Mammary epithelial cell (primary cell): ENCODE measurements at places on chromosomes 6 and 20.

DNA sequence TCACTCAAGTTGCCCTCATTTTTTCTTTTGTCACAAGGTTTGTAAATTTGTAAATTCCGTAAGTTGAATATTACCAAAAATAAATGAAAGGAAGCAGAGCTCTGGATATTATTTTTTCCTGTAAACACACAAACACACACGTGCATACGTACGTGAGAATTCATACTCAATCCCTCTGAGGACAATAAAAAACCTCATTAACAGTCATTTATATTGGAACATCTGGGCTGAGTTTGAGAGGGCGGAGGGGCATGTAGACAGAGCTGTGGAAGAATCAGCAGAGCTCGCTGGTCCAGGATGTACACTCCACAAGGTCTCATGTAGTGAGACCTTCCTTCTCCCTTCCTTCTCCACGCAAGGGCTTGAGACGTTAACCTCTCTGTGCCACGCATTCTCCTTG is 24.2 kb upstream of the DOK5 start:
- DNase-seq = no peak

- no peak for DNase-seq
Measured at GRCh38 chr20:14521016-14521415, 183.6 kb upstream of the FLRT3 start.

GRCh38 chr6:28218312-28219248 is 6.5 kb upstream of the ZSCAN9 start:
- DNase-seq = peak; percentile 20

DNA sequence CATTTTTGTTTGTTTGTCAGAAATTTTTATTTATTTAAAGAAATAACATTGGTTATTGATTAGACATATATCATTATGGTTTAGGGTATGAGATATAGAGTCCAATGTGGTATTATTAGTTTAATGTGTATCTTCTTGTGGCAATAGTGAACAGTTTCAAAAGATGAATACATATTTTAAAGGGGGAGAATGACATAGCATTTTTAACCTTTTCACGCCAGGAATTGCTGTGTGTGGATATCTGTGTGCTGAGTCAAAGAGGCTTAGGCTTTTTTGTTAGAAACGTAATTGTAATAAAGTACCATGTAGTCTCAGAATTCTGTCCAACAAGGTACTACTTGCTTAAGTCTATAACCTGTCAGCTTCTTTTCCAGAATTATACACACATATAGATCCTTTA is 451.6 kb downstream of the ADGRB3 start:
- DNase-seq = no peak

DNA sequence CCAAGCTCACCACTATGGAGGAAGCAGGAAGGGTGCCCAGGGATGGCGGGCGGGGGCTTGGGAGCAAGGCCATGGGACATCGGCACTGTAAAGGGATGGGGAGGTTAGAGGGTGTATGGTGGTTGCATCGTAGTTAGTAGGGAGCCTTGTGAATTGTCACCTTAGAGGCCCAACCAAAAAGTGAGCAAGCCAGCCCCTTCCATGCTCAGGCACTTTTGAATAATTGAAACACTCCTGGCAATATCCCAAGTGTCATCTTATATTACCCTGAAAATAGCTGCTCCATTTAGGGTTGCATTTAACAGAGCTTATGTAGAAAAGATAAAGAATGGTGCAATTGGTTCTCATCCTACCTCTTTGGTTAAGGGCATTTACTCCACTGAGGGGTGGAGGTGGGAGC is 169.2 kb downstream of the SAMD5 start:
- no peak for DNase-seq

- DNase-seq = no peak
Measured at GRCh38 chr6:41222045-41222444, 6.1 kb upstream of the TREML4 start.

GRCh38 chr20:62891111-62891510 is 29.5 kb upstream of the TCFL5 start:
- no peak for DNase-seq

GRCh38 chr6:161815965-161816364 is 542.1 kb upstream of the AGPAT4 start:
- DNase-seq = no peak

DNA sequence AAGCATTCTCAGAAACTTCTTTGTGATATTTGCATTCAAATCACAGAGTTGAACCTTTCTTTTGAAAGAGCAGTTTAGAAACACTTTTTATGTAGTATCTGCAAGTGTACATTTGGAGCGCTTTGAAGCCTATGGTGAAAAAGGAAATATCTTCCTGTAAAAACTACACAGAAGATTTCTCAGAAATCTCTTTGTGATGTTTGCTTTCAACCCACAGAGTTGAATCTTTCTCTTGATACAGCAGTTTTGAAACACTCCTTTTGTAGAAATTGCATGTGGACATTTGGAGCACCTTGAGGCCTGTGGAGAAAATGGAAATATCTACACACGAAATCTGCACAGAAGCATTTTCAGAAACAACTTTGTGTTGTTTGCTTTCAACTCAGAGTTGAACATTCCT is 612.3 kb upstream of the ZNF337 start:
- DNase-seq = no peak

DNA sequence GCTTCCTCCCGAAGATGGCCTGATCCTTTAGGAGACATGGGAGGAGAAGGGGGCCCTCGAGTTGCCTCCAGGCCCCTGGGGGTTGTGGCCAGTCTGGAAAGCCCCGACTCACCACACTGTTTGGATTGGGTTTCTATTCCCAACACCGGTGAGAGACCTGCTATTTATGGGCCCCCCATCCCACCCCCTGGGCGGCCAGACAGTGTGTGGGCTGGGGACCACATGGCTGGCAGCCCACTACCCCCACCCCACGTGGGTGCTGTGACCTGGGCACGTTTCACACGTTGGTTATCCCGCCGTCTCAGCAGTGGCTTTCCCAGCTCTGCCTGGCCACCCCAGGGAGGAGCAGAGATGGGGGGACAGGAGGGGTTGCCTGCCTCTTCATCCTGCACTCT is 116.1 kb downstream of the VEGFA start:
- DNase-seq = no peak

- DNase-seq = no peak
Measured at GRCh38 chr20:52060794-52061714, 130.5 kb downstream of the ZFP64 start.

GRCh38 chr20:64188682-64189529 is 24.7 kb downstream of the MYT1 start:
- peak; percentile 92 for DNase-seq

DNA sequence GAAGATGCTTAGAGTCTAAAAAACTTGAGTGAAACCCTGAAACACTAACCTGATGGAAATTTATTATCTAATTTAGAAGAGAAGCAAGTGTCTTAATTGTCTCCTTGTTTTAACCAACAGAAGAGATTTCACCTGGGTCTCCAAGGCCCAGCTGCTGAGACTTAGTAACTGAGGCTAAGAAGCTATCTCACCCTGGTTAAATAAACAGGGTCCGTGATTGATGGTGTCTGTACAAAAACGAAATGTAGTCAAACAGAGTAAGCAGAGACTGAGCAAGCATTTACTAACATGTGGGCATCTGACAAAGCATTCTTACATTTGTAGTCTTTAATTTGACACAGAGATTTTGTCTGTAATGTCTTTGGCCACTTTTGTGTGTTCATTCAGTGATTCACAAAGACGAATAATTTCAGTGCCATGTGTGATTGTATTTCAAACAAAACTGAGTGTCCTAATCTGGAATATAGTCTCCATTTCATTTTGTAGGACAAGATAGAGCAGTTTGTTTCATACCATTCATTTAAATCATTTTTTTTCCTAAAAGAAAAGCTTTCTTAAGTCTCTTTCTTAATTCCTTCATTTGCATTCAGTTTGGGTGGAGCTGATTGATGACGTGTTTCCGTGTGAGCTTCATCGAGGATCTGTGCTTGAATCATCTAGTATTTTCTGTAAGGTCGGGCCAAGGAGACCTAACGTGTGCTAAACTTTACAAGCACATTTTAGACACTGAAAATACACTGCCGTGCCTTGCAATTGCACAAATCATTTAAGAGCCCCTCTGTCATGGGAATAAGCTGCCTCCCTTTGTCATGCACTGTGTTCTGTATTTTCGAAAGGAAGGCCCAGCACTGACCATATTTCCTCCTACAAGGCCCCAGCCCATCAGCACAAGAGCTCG is 170.6 kb upstream of the QKI start:
- DNase-seq = no peak

- no peak for DNase-seq
Measured at GRCh38 chr20:45948261-45948733, 13.8 kb downstream of the PCIF1 start.

DNA sequence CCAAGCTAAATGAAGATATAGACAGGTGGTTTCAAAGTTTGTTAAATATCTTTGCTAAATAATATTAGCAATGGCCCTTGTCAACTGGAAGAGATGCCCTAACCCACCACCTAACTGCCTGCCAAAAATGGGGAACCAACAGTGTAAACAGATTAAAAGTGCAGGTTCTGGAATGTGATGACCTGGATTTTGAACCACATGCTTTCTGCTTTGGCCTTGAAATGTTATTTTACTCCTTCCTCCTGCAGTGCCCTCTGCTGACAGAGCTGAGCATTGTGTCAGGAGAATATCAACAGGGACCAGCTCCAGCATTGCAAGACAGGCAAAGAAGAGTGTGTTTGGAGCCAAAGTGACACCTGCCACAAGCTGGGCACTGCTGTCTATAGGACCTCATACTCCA is 226.6 kb downstream of the MYLK4 start:
- DNase-seq = no peak

GRCh38 chr20:14915356-14915755 is 577.9 kb upstream of the FLRT3 start:
- no peak for DNase-seq

DNA sequence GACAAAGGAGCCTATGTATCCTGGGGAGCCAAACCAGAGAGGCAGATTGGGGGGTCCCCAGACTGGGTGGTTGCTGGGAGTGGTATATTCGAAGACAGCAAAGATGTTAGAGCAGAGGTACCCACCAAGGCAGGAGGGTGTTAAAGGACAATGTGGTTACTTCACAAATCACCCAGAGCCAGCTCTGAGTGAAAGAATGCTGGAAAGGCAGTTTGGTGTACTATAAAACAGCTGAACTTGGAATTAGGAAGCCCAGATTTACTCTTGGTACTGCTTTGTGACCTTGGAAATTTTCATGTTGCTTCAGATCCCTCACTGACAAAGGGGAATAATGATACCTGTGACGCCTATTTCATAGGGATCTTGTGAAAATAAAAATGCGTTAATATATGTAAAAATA is 121.6 kb downstream of the CD164 start:
- DNase-seq = no peak

GRCh38 chr20:57392512-57393271 is 1.5 kb downstream of the RBM38 start:
- DNase-seq = no peak

- DNase-seq = no peak
Measured at GRCh38 chr6:34553750-34554149, 2.4 kb downstream of the SPDEF start.

GRCh38 chr6:42782689-42783176 is 881 bp downstream of the BICRAL start:
- DNase-seq = peak; percentile 78

GRCh38 chr6:90233994-90234393 is 62.6 kb downstream of the BACH2 start:
- no peak for DNase-seq

GRCh38 chr6:34200340-34200971 is 36.2 kb upstream of the HMGA1 start:
- DNase-seq = no peak

GRCh38 chr6:127178746-127179145 is 60.3 kb downstream of the RSPO3 start:
- DNase-seq = no peak
